ENCODE measurements at places on chromosomes 11 and 22.

DNA sequence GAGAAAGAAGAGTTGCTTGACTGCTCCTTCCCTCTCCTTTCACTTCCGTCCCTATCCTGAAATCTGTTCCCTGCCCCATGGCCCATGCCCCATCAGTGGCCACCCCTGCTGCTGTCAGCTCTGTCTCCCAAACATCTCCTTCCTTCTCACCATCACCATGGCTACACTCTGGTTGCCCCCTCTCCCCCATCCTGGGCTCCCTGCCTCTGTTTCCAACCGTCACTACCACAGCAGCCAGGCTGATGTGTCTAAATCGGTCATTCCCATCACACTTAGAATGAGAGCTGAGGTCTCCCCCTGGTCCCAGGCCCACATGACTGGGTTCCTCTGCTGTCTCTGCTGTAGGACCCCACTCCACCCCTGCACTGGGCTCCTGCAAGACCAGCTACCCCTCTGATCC lies 54.6 kb upstream of the EIF3D start:
- DNase-seq = no peak

GRCh38 chr11:14668731-14669301 lies 25.2 kb downstream of the PDE3B start:
- DNase-seq = no peak

DNA sequence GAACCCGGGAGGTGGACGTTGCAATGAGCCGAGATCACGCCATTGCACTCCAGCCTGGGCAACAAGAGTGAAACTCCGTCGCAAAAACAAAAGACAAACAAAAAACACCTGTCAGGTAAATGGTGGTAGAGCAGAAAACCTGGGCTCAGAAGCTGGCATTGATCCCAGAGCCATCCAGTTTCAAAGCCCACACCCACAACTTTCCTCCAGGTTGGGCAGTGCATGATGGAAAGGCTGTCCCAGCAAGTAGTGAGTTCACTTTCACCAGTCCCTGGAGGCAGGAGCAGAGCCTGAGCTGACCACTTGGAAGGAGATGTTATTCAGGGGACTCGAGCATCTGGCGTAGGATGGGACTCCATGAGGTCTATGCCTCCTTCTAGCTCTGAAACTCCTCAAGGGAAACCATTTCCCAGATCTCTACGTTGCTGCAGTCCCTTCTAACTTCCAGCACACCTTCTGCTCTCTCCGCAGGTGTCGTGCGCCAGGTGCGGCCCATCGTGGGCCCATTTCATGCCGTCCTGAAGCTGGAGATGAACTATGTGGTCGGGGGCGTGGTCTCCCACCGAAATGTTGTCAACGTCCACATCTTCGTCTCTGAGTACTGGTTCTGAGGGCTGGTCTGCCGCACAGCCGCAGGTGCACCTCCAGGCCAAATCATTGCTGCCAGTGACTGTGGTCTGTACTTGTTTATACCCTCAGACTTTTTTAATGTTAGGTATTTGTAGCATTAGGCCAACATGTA lies 71.6 kb upstream of the ATXN10 start:
- no peak for DNase-seq

GRCh38 chr11:12897867-12898266 lies 111.2 kb upstream of the RASSF10 start:
- no peak for DNase-seq

- no peak for DNase-seq
Observed at GRCh38 chr11:107851704-107852310, 6.8 kb downstream of the SLC35F2 start.

DNA sequence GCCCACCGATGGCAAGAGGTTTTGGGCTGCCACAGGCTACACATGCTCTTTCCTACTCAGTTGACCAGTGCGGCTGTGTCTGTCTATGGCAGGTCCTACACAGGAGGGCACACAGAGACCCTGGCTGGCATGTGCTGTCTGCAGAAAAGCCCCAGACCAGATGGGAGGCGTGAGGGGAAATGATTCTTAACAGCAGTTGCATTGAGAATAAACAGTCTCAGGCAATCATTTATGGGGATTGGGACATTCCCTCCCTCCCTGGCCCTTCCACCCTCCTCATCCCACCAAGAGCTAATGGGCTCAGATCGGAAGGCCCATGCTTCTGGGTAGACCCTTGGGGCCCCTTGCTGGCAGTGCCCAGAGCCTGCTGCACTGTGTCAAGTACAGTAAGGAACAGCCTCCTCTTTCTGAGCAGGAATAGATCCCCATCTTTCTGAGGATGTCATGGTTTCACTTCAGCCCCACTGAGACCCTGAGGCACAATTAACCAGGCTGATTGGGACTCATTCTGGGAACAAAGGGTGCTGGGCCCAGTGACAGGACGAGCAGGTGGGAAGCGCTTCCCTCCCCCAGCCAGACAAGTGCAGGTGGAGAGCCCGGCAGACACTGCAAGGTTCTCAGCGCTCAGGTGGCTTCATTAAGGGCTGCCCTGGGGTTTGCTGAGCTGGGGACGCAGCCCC lies 28.3 kb downstream of the TSPAN18 start:
- DNase-seq = no peak

DNA sequence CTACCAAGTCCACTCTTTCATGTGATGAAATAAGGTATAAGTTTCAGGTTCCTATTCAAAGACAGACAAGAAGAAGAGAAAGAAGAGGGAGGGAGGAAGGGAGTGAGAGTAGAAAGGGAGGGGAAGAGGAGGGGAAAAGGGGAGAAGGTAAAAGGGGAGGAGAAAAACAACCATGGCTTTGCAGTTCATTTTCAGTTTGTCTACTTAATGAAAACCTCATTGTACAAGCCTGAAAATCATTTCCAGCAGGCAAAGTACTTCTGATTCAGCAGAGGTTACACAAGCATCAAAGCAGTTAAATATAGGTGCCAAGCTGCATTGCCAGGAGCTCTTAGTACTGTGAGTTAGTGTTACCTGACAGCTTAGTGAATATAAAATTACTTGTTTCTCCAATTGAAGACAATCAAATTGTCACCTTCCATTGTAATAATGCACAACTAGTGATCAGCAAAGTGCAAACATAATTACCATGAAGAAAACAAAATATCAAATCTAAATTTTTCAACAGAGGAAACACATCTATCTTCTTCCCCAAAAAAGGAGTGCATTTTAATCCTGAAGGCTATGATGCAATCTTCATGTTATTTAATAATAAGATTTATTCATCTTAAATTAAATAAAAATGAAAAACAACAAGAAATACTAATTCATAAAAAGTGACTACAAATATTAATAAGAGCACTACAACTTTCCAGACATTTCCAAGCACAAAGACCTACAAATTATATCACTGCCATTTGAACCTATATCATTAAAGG lies 8.2 kb downstream of the SOX6 start:
- no peak for DNase-seq

- DNase-seq = no peak
Observed at GRCh38 chr22:44406341-44407170, 91.5 kb downstream of the RTL6 start.

GRCh38 chr11:12420706-12421105 lies 43.3 kb downstream of the PARVA start:
- no peak for DNase-seq

DNA sequence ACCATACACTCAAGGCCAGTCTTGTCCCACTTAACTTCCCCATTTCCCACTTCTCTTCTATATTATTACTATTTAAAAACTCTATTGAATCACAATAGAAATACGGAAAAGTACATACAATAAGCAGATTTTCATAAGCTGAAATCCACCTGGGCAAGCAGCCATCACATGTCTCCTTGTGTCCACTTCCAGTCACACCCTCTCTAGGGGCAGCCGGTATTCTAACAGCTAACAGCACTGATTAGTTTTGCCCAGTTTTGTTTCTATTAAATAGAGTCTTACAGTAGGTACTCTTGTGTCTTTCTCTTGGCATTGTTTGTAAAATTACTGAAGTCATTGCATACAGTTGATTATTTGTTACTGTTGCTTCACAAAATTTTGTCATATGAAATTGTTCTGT lies 37.8 kb downstream of the PPP6R3 start:
- DNase-seq = no peak

DNA sequence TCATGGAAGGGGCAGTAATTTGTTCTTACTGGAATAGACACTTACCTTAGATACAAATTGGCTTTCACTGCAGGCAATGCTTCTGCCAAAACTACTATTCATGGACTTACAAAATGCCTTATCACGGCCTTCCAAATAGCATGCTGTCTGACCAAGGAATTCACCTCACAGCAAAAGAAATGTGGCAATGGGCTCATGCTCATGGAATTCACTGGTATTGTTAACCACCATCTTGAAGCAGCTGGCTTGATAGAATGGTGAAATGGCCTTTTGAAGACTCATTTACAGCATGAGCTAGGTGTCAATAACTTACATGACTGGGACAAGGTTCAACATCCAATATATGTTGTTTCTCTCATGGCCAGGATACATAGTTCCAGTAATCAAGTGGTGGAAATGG lies 21.9 kb downstream of the OR5B21 start:
- DNase-seq = no peak

DNA sequence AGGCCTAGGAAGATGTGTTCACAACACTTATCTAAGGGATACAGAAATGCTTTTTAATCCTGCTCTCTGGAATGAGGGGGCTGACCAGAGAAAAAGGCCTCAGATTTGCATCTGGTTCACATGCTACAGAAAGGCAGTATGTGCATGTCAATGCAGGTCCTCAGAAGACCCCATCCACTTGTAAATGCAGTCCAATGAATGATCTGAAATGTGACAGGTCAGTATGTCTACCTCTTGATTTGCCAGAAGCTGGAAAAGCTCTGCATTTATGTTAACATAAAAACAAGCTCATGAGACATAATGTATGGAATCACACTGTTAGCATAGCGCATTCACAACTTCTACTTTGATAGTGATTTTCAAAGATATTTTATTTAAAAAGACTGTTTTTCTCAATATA lies 367.4 kb upstream of the CHORDC1 start:
- DNase-seq = no peak

DNA sequence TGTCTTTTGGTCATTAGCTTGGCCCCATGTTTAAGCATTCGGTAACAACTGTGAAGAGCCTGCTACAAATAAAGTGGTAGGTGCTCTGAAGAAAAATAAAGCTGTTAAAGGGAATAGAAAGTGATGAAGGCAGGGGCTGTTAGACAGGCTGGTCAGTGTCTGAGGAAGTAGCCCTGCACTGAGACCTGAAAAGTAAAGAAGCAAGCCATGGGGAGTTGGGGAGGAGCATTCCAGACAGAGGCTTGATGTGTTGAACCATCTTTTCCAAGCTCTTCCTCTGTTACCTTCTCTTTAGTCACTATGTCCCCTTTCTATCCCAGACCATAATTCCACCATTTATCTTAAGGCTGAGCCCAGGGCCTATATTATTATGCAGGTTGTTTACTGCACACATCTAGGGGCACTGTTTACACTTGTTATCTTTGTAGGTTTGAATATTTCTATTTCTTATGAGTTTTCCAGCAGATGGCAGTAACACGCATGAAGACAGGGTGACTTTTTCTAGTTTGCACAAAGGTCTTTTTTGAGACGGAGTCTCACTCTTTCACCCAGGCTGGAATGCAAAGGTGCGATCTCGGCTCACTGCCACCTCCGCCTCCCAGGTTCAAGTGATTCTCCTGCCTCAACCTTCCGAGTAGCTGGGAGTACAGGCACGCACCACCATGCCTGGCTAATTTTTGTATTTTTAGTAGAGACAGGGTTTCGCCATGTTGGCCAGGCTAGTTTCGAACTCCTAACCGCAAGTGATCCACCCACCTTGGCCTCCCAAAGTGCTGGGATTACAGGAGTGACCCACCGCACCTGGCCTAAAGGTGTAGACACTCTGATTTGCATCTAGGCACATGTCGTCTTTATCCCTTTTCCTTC lies 23.0 kb downstream of the ZFTA start:
- no peak for DNase-seq

DNA sequence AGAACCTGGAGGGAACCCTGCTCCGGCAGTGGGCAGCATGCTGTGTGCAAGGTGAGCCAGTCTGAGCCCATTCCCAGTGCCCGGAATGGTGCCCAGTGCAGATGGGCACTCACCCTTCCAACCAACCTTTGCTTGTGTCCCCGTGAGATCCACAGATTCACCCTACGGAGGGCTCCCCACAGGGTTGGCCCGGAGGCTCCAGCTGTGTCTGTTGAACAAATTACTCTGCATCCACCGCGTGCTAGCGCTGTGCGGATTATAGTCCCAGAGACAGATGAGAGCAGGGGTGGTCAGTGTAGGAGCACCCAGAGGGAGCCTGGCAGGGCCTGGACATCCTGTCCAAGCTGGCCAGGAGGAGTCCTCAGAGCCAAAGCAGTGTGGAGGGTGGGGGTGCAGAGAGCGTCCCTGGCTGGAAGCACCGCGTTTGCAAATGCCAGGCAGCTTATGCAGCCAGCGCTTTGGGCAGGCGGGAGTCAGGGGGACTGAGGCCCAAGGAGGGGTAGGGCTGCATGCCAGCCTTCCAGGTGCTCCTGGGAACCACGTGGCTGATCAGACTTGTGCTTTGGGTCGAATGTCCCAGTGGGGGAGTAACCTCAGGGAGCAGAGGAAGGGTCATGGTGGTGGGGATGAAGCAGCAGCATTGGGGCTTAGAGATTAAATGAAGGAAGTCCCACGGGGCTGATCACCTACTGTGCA lies 80.5 kb downstream of the KCNQ1 start:
- no peak for DNase-seq

GRCh38 chr11:92698742-92699141 lies 270.7 kb upstream of the MTNR1B start:
- DNase-seq = no peak

DNA sequence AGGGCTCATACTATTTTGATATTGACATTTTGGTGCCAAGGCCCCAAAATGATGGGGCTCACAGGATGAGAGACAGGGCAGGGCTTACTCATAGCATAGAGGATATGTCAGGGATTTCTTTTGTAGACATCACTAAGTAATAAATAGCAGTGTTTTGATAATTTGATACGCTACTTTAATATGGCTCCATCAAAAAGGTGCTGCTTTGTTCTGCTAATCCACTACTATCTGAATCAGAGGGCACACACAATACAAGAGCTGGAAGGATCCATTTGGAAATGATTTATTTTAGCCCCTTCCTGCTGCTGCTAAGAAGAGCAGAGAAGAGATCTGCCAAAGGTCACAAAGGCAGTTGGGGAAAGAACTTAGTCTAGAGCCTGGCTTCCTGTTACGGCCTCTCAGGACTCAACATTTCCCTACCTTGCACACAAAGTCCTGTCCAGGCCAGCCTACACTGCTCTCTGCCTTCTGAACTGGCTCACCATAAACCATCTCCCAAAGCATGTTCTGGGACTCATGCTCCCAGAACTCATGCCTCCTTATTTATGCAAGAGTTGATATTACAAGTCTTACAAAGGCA lies 261.3 kb upstream of the ARHGAP20 start:
- DNase-seq = no peak

- DNase-seq = no peak
Observed at GRCh38 chr11:34891611-34892010, 24.6 kb downstream of the APIP start.

- no peak for DNase-seq
Observed at GRCh38 chr22:27094633-27095308, 437.4 kb downstream of the MIAT start.
